ENCODE measurements at places on chromosomes 2 and 18. TPM values are rescaled to one million over a fixed set of nuclear protein-coding genes. Genes with fewer than 3 reads are reported as not detected.

DNA sequence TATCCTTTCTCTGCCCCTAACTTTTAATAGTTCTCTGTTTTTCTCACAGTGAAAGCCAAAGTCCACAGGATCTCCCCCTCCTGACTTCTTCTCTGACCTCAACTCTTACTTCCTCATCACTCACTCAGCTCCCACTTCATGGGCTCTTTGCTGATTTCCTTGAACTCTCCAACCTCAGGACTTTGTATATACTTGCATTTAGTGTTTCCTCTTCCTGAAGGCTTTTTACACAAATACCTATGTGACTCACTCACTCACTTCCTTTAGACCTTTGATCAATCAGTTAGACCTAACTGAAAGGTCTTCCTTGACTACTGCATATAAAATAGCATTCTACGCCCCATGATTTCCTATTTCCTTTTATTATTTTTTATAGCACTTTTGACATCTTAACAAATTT lies 233.1 kb upstream of the MEX3C start:
- DNase-seq: no peak

GRCh38 chr2:171629113-171629512 lies 58.2 kb upstream of the DYNC1I2 start:
- no peak for DNase-seq

DNA sequence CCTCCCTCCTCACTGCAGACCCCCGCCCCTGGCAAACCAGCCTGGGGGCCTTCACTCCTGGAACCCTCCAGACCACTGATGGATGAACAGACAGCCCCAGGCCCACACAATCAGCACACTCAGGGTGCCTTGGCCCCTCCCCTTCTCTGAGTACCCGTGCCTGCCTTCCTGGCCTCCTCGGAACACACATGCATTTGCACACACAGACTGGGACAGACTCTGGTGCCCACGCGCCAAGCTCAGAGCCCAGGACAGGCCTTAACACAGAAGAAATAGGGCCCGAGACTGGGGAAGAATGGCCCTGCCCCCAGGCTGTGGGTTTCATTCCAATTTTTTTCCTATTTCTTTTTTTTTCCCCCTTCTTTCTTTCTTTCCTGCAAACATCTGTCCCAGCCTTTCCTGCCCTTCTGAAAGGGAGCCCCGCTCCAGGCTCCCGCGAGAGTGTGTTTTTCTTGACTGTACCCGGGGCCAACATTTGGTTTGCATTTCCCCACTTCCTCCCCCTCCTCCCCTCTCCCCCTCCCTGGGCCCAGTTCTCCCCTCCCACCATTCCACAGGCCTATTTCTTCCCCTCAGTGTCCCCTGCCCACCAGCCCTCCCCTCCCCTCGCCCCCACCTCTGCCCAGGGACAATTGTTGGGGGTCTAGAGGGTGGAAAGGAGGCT lies 618 bp upstream of the TNS1 start:
- no peak for DNase-seq

DNA sequence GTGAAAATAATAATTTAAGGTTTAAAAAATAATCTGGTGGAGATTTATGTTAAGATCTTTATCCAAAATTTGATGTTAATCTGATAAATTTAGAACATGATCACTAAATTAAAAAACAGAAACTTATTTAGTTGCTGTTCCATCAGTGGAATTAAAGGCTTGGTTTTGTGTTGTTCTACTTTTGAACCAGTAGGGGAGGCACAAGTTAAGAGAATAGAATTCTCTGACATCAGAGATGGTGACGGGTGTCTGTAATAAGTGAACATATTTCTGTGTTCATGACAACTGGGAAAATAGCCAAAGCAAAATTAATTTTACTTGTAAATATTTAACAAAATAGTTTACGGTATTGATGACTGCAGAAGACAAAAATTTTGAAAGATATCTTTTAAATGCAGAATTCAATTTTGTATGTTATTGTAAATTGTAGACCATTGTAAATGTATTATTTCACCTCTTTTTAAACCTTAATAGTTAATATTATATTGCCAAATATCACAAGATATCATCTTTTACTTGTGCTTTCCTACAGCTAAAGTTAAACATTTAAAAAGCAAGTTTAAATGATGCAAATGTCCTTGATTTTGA lies 106.0 kb downstream of the UBR3 start:
- no peak for DNase-seq

TTN gene
- total RNA-seq: 13.5 TPM

POTEI gene
- not detected for total RNA-seq

ATP6V1C2 gene
- not detected for total RNA-seq

SPATA3 gene
- not detected for total RNA-seq

C2orf81 gene
- 3.7 TPM for total RNA-seq

Data from activated naive CD8-positive, alpha-beta T cell treated with anti-CD3 and anti-CD28 coated beads, Interleukin-2, amount 10 ng/mL, durations not matched to agents 7 days and 5 days (primary cell).